Sigmoid colon (tissue), 7 donors: ENCODE measurements at places on chromosomes 5 and 9. TPM values are rescaled to one million over a fixed set of nuclear protein-coding genes. Genes with fewer than 3 reads are reported as not detected.
A peak's percentile ranks its signal among the peaks of the same experiment; 100 is the strongest.

OTP gene
- not detected for total RNA-seq

BHMT2 gene
- total RNA-seq, result 15.1 TPM

PLPPR1 gene
- total RNA-seq, result not detected

ZDHHC11B gene
- 3.1 TPM for total RNA-seq

DMGDH gene
- 3.1 TPM for total RNA-seq

C9 gene
- total RNA-seq, result not detected

GHR gene
- 13.7 TPM for total RNA-seq

DNA sequence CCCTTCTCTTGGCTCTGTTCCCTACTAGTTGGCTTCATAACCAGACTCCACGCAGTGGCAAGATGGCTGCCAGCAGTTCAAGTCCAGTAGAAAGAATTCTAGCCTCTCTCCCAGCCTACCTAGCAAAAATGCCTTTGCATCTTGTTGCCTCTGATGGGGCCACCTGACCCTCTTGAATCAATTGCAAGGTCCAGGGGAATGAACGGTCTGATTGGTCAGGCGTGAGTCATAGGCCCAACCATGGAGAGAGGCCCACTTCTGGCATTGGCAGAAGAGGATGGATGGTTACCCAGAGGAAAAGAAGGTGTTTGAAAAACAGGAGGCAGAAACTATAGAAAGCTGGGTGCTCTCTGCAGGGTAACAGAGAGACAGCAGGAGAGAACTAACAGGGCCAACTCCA lies 622.6 kb downstream of the CCDC171 start:
- H3K27ac ChIP-seq, result no peak overlapping the region
- H3K4me3 ChIP-seq, result no peak overlapping the region
- no peak for DNase-seq

GRCh38 chr9:108536836-108537601 lies 318.8 kb downstream of the ACTL7B start:
- H3K27me3 ChIP-seq, result no peaks in the 10 kb centered on the region
- H3K36me3 ChIP-seq, result no peaks in the 10 kb centered on the region
- no peaks in the 10 kb centered on the region for H3K4me1 ChIP-seq
- H3K27ac ChIP-seq, result no peak overlapping the region
- no peak overlapping the region for H3K4me3 ChIP-seq
- no peak for DNase-seq

DNA sequence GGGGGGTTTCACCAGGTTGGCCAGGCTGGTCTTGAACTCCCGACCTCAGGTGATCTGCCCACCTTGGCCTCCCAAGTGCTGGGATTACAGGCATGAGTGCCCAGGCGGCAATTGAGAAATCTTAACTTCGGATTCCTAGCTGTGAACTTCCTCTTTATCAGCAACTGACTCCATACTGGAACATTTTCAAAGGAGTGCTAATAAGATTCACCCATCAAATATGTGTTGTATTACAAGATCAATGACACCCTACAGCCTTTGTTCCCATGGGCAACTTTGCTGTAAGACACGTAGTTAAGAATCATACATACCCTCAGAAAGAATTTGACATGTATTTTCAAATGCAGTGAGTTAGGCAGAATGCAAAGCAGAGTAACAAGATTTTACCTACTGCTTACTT lies 23.1 kb upstream of the ACOT12 start:
- H3K36me3 ChIP-seq, result peaks cover 30% of the 10 kb centered on the region
- H3K27me3 ChIP-seq, result no peaks in the 10 kb centered on the region
- no peak for DNase-seq
- peaks cover 13% of the 10 kb centered on the region for H3K4me1 ChIP-seq
- no peak overlapping the region for H3K27ac ChIP-seq
- no peak overlapping the region for H3K4me3 ChIP-seq

DNA sequence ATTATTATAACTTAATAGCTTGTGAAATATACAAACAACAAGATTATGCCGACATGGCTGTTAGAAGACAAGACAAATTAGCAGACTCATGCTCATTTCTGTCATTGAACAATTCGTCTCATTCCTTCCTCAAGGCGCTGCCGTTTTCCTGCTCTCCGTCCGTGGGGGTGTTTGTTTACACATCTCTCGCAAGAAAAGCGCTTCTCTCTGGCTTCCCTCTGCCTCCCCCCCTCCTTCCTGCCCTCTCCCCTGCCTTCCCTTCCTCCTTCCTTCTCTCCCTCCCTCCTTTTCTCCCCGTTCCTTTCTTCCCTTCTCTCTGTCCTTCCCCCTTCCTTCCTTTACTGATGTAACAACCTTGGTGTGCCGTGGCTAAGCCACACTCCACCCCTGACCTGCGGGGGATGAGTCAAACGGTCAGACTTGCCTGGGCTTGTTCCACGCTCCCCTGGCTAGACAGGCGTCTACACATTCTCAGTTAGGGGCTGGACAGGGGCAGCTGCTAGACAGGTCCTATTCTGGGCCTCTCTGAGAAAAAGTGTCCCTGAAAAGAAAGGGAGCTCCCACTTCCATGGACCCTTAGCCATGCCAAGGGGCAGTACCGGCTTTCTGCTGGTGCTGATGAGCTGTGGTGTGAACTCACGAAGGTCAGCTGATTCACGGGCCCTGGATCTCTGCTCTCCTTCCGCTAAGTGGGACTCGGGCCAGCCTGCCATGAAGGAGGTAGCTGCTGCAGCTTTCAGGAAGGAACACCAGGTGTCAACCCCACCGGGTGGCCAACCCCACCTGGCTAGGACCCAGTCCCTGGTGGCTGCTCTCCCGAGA lies 32.0 kb upstream of the SPTLC1 start:
- H3K27ac ChIP-seq, result peak overlapping the region; percentile 70
- DNase-seq, result peak; percentile 82
- no peaks in the 10 kb centered on the region for H3K36me3 ChIP-seq
- peak overlapping the region; percentile 5 for H3K4me3 ChIP-seq
- H3K4me1 ChIP-seq, result peaks cover 14% of the 10 kb centered on the region
- peaks cover 2% of the 10 kb centered on the region for H3K27me3 ChIP-seq

- no peak overlapping the region for H3K27ac ChIP-seq
- H3K36me3 ChIP-seq, result no peaks in the 10 kb centered on the region
- H3K4me1 ChIP-seq, result peaks cover 9% of the 10 kb centered on the region
- no peak for DNase-seq
- H3K27me3 ChIP-seq, result no peaks in the 10 kb centered on the region
These were observed 215.4 kb downstream of the NR3C1 start for GRCh38 chr5:143188083-143188482.

GRCh38 chr5:179585941-179586401 lies 35.6 kb downstream of the RUFY1 start:
- no peak overlapping the region for H3K4me3 ChIP-seq
- no peaks in the 10 kb centered on the region for H3K27me3 ChIP-seq
- no peaks in the 10 kb centered on the region for H3K4me1 ChIP-seq
- peaks cover 95% of the 10 kb centered on the region for H3K36me3 ChIP-seq

- peaks cover 39% of the 10 kb centered on the region for H3K36me3 ChIP-seq
- no peak overlapping the region for H3K27ac ChIP-seq
- H3K4me1 ChIP-seq, result no peaks in the 10 kb centered on the region
- no peak for DNase-seq
- no peaks in the 10 kb centered on the region for H3K27me3 ChIP-seq
- no peak overlapping the region for H3K4me3 ChIP-seq
These were observed 11.8 kb downstream of the FXN start for GRCh38 chr9:69047371-69047770.

DNA sequence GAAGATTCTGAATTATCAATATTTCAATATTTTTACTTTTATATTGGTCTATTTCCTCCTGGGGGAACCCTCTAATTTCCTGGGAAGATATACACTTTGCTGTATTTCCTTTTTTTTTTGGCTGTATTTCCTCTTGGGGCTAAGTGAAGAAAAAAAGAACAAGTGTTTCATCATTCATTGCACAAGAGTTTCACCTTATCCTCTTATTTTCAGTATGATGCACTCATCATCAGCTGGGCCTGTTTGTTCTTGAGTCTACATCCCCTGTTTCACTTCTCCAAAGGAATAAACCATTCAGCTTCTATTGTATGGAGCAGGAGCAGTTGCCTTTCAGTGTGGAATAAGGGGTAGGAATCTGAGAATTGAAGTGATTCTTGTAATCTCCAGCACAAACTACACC lies 210.8 kb downstream of the FAM170A start:
- H3K27ac ChIP-seq, result no peak overlapping the region
- no peak for DNase-seq
- no peaks in the 10 kb centered on the region for H3K4me1 ChIP-seq

GRCh38 chr9:18075253-18075952 lies 398.6 kb upstream of the ADAMTSL1 start:
- DNase-seq, result no peak
- H3K27me3 ChIP-seq, result no peaks in the 10 kb centered on the region
- no peak overlapping the region for H3K4me3 ChIP-seq
- H3K4me1 ChIP-seq, result no peaks in the 10 kb centered on the region

DNA sequence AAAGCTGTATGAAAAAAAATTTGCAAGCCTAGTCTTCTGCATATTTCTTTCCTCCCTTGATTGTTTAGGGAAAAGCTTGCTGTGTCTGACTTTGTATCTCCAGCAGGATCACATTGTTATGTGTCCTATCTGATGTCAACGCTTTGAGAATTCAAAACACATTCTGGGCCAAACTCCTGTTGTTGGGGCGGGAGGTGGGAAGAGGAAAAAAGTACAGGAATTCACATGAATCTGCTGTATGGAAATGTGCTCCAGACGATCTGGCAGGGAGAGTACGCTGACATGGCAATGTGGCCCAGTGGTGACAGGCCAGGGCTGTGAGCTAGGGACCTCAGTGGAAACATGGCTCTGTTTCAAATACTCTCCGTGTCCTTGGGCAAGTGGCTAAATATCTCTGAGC lies 87.4 kb upstream of the GNA14 start:
- no peak overlapping the region for H3K4me3 ChIP-seq
- H3K36me3 ChIP-seq, result no peaks in the 10 kb centered on the region
- H3K27me3 ChIP-seq, result no peaks in the 10 kb centered on the region
- no peak for DNase-seq

DNA sequence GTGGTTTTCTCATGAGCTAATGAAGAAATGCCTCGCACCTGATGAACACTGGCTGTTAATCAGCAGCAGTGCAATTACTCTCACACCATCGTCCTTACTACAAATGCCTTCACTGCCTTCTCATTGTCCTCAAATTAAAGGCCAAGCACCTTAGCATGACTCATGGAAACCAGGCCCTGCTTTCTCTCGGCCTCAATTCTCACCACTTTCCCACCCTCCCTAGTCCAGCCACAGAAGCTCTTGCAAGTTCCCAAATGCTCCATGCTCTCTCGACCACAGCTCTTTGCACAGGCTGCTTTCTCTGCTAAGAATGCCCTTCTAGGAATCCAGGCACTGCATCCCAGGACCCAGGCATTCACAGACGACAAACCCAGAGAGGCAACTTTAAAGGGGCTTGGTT lies 94.6 kb upstream of the KLF4 start:
- H3K4me3 ChIP-seq, result no peak overlapping the region
- no peak overlapping the region for H3K27ac ChIP-seq
- H3K4me1 ChIP-seq, result no peaks in the 10 kb centered on the region
- H3K27me3 ChIP-seq, result no peaks in the 10 kb centered on the region
- H3K36me3 ChIP-seq, result no peaks in the 10 kb centered on the region
- DNase-seq, result no peak

- H3K4me3 ChIP-seq, result no peak overlapping the region
- DNase-seq, result no peak
- H3K27me3 ChIP-seq, result no peaks in the 10 kb centered on the region
- H3K4me1 ChIP-seq, result peaks cover 12% of the 10 kb centered on the region
- peak overlapping the region; percentile 61 for H3K27ac ChIP-seq
These were observed 226.3 kb downstream of the AOPEP start for GRCh38 chr9:94952565-94953373.

GRCh38 chr5:143574236-143574635 lies 170.8 kb upstream of the NR3C1 start:
- H3K36me3 ChIP-seq, result no peaks in the 10 kb centered on the region
- no peak for DNase-seq
- peaks cover 18% of the 10 kb centered on the region for H3K4me1 ChIP-seq
- no peak overlapping the region for H3K27ac ChIP-seq
- H3K27me3 ChIP-seq, result no peaks in the 10 kb centered on the region
- H3K4me3 ChIP-seq, result no peak overlapping the region

DNA sequence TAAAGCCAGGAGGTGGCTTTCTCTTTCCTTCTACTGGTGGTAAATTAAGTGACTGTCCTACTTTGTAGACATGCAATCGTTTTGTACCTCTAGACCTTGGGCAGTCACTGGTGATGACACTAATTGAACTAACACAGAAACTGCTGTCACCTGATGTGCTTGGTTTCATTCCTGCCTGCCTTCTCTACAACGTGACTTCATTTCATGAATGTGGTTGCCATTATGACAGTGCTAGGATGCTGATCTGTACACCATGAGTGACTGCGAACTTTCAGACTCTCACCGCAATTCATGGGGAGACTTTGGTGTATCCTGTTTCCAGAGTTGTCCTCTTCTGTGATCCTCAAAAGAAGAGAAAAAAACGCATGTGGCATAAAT lies 47.5 kb downstream of the UBE2QL1 start:
- no peak overlapping the region for H3K4me3 ChIP-seq
- H3K36me3 ChIP-seq, result no peaks in the 10 kb centered on the region
- no peak for DNase-seq
- H3K27ac ChIP-seq, result no peak overlapping the region
- H3K27me3 ChIP-seq, result no peaks in the 10 kb centered on the region
- no peaks in the 10 kb centered on the region for H3K4me1 ChIP-seq

GRCh38 chr9:130124085-130124860 lies 47.9 kb upstream of the NCS1 start:
- H3K36me3 ChIP-seq, result peaks cover 45% of the 10 kb centered on the region
- no peak for DNase-seq
- H3K27me3 ChIP-seq, result no peaks in the 10 kb centered on the region
- H3K27ac ChIP-seq, result no peak overlapping the region
- peaks cover 11% of the 10 kb centered on the region for H3K4me1 ChIP-seq

DNA sequence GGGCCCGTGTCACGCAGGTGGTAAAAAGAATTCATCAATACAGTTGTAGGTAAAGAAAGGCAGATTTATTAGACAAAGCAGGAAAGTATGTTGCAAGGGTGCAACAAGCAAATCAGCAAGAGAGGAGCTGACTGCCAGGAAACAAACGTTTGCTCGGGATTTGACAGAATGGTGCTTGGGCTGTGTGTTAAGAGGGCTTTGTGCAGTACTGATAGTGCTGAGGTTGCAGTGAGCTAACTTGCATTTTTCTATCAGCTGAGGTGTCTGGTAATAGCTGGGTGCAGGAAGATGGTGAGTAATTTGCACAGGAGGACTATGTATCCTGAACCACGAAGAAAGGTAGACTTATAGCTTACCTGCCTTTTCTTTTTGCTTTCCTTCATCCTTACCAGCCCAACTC lies 3.9 kb upstream of the RARS1 start:
- H3K4me1 ChIP-seq, result peaks cover 5% of the 10 kb centered on the region
- DNase-seq, result no peak
- H3K27me3 ChIP-seq, result no peaks in the 10 kb centered on the region
- H3K27ac ChIP-seq, result no peak overlapping the region
- H3K36me3 ChIP-seq, result no peaks in the 10 kb centered on the region

GRCh38 chr9:21995666-21996398 lies 1.2 kb downstream of the CDKN2B-AS1 start:
- H3K27ac ChIP-seq, result peak overlapping the region; percentile 78
- no peaks in the 10 kb centered on the region for H3K36me3 ChIP-seq
- H3K4me1 ChIP-seq, result peaks cover 12% of the 10 kb centered on the region
- no peak for DNase-seq
- peak overlapping the region; percentile 67 for H3K4me3 ChIP-seq
- H3K27me3 ChIP-seq, result peaks cover 9% of the 10 kb centered on the region
